Stimulated activated CD8-positive, alpha-beta memory T cell treated with anti-CD3 and anti-CD28 coated beads, Interleukin-7, amount 100 ng/mL, for 48 hours (primary cell): ENCODE measurements at places on chromosomes 1 and 21.

GRCh38 chr1:1629430-1630190, 2.4 kb upstream of the MMP23B start:
- peak; percentile 66 for DNase-seq

DNA sequence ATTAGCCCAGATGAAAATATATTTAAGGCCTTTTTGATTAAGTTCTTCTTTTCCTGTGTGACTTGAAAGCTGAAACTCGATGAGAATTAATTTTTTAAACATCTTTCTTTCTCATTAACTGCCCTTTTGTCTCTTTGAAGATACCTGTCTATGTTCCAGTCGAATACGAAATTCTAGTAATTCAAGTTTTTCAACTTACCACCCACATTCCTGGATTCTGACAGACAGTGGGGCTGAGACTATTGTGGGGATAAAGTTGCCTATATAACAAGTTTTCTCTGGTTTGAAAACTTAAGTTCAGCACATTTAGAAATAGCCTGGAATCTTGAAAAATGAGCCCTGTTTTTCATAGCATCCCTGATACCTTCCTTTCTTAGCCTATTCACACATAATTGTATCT, 114.6 kb downstream of the NTNG1 start:
- DNase-seq = no peak

GRCh38 chr21:24781146-24781545, 826.1 kb downstream of the MRPL39 start:
- no peak for DNase-seq

DNA sequence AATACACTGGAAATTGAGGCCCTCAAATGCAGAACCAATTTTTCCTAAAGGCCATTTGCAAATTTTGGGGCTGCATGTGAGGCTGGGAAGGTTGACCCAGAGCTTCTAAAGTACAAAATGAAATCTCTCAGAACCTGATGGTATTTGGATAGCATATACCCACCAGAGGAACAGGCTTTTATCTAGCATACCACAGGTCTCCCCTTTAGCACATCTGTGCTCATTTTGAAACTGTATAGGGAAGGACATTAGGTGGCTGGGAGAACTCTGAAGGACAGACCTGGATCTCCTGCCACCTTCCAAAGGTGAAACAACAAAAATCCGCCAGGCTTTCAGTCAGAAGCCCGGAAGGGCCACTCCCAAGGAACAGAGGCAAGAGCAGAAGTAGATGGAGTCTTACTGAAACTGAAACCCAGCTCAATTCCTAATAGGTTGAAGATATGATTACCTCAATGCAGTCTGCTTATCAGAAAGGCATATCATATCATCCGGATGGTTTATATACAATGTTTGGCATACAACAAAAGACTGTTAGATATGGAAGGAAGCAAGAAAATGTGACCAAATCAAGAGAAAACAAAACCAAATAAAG, 11.6 kb downstream of the CD55 start:
- no peak for DNase-seq

- no peak for DNase-seq
Measured at GRCh38 chr1:36134031-36134430, 9.0 kb upstream of the COL8A2 start.

- DNase-seq = no peak
Measured at GRCh38 chr1:40004857-40005256, 35.7 kb upstream of the CAP1 start.

DNA sequence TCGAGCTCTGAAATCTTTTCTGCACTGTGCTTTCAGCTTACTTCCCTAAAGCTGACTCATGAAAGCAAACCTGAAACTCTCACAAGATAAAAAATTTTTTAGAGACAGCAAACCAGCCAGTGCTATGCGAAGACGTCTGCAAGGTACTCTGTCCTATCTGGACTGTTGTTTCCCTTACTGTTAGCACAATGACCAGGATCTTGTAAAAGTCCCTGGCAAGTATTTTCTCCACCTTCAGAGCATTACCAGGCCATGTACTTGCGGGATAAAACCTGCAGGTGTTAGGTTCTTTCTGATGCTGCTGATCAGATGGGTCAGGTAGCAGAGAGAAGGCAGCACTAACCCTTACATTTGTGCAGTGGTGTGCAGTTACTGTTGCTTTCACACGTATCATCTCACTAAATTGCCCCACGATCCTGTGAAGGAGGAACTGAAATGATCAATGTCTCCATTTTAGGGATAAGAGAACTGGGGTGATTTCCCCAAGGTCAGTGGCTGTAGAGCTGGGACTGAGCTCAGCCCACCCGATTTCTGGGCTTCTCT, 56.6 kb downstream of the PLXNA2 start:
- DNase-seq = no peak

GRCh38 chr1:71296551-71297134, 215.8 kb upstream of the ZRANB2 start:
- DNase-seq = no peak

GRCh38 chr1:99441299-99442095, 177.2 kb downstream of the PLPPR4 start:
- no peak for DNase-seq

DNA sequence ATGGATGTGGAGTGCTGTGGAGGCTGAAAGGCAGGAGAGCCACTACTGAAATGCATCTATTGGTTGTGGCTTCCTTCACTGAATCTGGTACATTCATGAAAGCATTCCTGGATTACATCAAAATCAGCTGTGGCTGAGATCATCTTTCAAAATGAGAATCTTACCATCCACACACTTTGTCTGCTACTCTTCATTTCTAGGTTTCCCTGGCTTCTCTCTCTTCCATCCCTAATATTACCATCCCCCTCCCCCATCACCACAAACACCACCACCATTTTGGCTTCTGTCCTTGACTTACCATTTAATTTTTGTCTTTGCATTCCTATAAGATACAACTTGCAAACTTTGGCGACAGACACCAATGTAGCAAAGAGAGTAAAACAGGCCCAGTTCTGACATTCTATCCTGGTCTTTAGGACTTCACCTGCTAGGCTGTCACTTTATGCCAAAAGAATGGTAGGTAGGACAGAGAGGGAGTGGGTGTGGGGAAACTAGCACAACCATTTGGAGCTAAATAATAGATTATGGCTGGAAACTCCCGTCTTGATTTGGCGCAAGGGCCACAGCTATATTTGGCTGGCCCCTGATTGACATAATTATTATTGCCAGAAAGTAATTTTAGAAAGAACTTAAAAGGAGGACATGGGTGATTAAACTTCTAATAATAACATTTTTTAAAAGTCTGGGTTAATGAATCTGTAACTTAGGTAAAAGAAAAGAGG, 15.1 kb upstream of the DUSP10 start:
- DNase-seq = no peak

DNA sequence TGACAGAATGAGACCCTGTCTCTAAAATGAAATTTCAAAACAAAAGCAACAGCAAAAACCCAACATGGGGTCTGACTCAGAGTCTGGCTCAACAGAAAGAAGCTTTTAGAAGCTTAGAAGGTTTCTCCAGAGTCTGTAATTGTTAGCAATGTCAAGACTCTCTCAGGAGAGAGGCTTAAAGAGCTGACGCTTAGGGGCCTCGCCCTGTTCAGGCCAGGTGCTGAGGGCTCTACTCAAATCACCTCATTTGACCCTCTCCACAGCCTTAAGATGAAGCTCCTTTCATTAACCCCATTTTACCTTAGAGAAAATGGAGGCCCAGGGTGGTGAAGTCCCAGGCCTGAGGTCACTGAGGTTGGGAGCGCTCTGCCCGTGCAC, 5.3 kb upstream of the KIF17 start:
- no peak for DNase-seq

GRCh38 chr1:24418898-24419628, 3.5 kb downstream of the NIPAL3 start:
- DNase-seq = no peak

DNA sequence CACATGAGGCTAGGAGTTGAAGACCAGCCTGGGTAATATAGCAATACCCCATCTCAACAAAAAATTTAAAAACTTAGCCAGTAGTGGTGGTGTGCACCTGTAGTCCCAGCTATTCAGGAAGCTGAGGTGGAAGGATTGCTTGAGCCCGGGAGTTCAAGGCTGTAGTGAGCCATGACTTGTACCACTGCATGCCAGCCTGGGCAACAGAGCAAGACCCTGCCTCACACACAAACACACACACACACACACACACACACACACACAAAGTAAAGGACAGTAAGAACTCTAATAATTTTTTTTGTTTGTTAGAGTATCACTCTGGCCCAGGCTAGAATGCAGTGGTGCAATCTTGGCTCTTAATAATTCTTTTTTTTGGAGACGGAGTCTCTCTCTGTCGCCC, 138.0 kb upstream of the SOD1 start:
- DNase-seq = no peak

DNA sequence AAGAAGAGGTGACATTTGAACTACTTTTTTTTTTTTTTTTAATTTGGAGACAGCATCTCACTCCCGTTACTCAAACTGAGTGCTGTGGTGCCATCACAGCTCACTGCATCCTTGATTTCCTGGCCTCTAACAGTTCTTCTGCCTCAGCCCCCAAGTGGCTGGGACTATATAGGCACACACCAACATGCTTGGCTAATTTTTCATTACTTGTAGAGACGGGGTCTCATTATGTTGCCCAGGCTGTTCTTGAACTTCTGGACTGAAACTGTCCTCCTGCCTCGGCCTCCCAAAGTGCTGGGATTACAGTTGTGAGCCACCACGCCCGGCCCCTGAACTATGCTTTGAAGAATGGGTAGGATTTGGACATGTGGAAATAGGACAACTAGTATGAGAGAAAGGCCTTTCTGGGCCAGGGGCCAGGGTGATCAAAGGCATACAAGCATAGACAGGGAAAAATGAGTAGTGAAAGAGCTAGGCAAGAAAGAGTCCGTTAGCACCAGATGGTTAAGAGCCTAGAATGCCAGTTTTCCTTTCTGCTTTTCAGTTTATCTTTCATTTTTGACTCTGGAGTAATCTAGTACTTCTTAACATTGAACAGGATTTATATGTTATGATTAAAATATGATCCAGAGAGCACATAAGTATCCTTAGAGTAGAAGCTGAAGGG, 6.3 kb downstream of the RABGAP1L start:
- DNase-seq = no peak

- DNase-seq = no peak
Measured at GRCh38 chr1:24874611-24875234, 55.4 kb downstream of the RUNX3 start.

- no peak for DNase-seq
Measured at GRCh38 chr1:98854137-98854536, 150.5 kb downstream of the PLPPR5 start.

DNA sequence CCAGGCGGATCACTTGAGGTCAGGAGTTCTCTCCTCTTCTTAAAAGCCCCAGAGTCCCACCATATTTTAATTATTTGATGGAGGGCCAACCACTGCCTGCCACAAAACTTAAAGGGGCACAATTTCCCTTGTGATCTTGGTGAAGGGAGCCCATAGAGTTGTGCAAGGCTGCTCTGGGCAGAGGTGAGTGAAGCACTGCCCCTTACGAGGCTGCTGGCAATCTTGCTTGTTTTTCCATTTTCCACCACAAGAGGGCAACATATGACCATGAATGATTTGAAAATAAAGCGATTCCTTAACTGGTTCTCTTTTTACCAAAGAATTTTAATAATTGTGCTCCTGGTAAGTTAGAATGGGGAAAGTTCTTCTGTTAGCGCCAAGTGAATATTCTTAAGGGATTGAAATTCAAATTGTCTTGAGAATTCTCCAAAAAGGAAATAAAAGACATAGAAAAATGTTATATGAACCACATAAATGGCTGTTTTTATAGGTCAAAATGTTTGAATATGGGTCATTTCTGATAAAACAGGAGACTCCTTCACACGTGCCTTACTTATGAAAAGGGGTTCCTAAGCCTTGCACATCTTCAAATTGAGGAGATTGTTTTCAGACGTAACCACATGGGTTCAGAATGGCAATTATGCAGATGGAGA, 22.7 kb downstream of the PGM1 start:
- DNase-seq = no peak

- no peak for DNase-seq
Measured at GRCh38 chr1:222911866-222912265, 97.0 kb downstream of the DISP1 start.

- no peak for DNase-seq
Measured at GRCh38 chr1:57489358-57490036, 65.6 kb upstream of the DAB1 start.

GRCh38 chr1:115134850-115135480, 45.7 kb upstream of the TSPAN2 start:
- no peak for DNase-seq

GRCh38 chr1:181588631-181589030, 105.3 kb downstream of the CACNA1E start:
- DNase-seq = no peak

- no peak for DNase-seq
Measured at GRCh38 chr1:161082996-161083747, 6.2 kb downstream of the NECTIN4 start.

GRCh38 chr1:94858276-94858675, 38.1 kb downstream of the SLC44A3 start:
- no peak for DNase-seq

- DNase-seq = no peak
Measured at GRCh38 chr1:112793631-112794565, 78.8 kb upstream of the PPM1J start.

GRCh38 chr1:240435996-240436566, 175.9 kb downstream of the GREM2 start:
- DNase-seq = no peak

DNA sequence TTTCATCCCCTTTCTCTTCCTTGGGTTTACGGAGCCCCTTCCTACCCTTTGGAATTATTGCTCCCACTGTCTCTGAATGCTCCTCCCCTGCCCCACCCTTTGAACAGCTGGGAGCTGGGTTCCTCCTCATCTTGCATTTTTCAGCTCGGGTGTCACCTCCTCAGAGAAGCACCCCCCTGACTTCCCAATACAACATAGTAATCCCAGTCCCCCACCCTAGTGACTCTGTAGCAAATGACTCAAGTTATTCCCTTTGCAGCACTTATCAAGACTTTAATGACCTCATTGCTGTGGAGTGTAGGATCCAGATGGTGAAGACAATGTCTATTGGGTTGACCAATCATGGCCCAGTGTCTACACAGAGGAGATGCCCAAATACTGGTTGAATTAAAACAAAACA, 8.9 kb upstream of the VWA5B1 start:
- no peak for DNase-seq

DNA sequence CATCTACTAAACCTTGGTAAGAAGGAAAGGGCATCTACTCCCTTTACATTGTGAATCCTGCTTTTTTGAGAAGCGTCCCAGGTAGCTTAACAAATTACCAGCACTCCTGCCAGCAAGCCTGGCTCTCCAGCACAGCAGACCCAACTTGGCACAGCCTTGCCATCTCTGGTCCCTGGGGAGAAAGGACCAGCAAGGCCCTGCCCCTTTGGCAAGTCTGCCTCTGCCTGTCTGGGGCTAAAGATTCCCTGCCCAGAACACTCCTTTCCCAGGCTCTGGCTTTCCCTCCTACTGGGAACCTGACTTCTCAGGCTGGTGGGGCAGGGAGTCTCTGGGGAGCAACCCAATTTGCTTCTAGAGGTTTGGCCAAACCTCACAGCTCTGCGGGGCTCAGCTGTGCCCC, 68.5 kb downstream of the ATP2B4 start:
- no peak for DNase-seq

- DNase-seq = no peak
Measured at GRCh38 chr1:205348554-205349487, 7.9 kb downstream of the KLHDC8A start.
